ENCODE measurements at places on chromosomes 7 and 10.

GRCh38 chr10:120632047-120632446 lies 175.0 kb downstream of the PLPP4 start:
- no peak for DNase-seq

DNA sequence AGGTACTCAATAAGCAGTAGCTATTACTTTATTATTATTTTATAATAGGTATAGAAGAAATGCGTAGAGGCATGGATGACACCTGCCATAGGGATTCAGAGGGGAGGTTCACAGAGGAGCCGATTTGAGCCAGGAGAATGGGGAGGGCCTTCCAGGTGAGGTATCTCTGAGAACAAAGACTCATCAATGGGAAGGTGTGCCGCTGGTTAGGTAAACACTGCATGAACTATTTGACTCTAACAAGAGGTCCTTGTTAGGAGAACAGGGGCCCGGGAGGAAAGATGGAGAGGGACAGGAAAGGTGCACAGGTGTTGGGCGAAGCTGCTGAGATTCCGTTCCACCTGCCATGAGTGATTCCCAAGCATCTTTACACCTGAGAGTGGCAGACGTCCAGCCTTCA lies 41.8 kb upstream of the TMEM273 start:
- no peak for DNase-seq

DNA sequence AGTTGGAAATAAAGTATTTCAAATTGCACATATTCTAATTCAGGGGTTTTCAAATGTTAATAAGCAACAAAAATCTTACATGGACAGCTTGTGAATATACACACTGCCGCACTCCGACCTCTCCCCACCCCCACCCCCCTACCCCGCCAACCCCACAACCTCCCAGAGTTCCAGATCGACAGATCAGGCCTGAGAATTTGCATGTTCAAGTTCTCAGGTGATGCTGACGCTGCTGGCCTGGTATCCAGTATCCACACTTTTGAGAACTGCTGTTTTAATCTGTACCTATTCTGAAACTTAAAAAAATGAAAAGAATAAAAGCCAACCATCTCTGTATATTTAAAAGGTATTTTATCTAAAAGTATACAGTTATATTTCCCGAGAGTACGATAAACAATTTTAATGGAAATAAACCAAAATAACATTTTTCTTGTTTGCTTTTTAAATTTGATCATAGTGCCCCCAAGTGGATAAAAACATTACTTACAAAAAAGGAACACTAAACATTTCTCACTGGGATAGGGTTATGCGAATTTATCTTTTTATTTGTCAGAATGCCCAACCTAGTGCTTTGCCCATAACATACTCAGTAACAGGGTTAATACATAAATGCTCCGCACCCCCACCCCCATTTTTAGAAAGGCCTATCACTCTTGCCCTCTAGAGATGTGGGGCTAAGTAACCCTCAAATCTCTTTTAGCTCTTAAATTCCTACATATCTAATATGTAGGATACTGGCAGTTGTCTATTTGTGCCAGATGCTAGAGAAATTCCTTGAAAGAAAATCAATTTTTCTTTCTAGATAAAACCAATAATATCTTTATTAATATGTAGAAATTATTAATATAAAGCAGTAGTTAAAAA lies 166.3 kb downstream of the RNF133 start:
- no peak for DNase-seq

GRCh38 chr10:103546401-103546800 lies 52.9 kb downstream of the NEURL1 start:
- no peak for DNase-seq

- DNase-seq = no peak
These were observed 22.7 kb downstream of the TACR2 start for GRCh38 chr10:69394020-69394419.

- DNase-seq = no peak
These were observed 42.8 kb upstream of the NPY start for GRCh38 chr7:24241206-24241605.

- no peak for DNase-seq
These were observed 38.2 kb downstream of the CTNNA3 start for GRCh38 chr10:67657775-67658174.
